Effector memory CD4-positive, alpha-beta T cell (primary cell): ENCODE measurements at places on chromosomes 7 and 10.

- no peak for DNase-seq
Observed at GRCh38 chr7:117872561-117873309, 506 bp downstream of the CTTNBP2 start.

- DNase-seq, result no peak
Observed at GRCh38 chr10:92688927-92689662, 660 bp upstream of the HHEX start.

GRCh38 chr7:97845622-97846203, 26.5 kb downstream of the ASNS start:
- no peak for DNase-seq

GRCh38 chr10:13346283-13347042, 1.6 kb downstream of the SEPHS1 start:
- DNase-seq, result no peak

DNA sequence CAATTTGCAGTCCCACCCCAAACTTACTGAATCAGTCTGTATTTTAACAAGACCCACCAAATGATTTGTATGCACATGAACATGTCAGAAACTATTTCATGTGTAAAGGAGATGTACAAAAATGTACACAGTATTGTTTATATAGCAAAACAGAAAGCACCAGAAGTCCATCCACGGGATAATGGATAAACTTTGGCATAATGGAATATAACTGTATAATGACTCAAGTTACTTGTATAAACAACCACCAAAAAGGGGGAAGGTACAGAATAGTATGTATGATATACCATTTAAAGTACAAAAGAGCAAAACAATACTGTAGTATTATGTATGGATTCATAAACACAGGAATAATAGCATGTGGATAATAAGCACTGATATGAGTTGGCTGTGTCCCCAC, 22.4 kb downstream of the NUP42 start:
- no peak for DNase-seq

DNA sequence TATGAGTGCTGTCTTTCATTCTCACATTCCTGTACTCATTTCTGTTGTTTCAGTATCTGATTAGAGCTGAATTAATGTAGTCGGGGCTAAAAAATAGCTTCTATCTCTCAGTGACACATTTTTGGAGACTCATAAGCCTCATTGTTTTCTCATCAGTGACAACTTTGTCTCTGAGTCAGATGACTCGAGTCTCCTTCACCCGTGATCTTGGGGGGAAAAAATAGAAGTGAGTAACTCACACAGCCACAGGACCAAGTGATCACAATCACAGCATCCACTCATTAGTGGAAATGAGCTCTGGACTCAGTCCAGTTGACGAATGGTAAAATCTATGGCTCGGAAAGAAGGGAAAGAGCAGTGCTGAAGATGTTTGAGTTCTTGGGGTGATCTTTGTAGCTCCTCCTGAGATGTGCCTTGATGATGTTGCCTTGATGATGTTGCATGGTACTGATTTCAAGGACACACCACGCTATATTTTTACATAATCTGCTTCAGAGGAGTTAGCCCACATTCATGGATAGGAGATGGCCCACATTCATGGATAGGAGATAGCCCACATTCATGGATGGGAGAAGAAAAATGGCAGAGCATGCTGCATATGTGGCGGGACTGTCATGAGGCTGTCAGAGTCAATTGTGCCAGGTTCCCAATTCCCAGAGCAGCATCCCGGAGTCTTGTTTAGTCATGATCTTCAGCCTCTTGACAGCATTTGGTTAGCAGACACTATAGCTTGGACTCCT, 214.7 kb downstream of the CELF2 start:
- DNase-seq, result no peak

- no peak for DNase-seq
Observed at GRCh38 chr7:155567646-155568332, 21.4 kb upstream of the CNPY1 start.

GRCh38 chr10:104707602-104708459, 66.7 kb downstream of the SORCS3 start:
- no peak for DNase-seq

DNA sequence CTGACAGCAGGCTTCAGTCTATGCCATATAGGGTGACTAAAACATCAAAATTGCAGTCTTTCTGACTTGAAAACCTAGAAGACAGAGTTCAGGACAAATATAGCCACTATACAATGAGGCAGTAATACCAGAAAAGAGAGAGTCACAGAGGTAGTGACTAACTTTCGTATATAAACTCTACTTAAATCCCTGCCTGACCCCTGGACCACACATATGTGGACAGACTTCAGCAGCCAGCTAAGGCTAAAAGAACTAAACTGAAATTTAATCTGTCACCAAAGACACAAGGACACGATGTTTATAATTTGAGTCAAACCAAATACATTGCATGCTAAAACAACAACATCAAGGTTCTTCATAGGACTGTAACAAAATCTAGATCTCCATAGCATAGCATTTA, 64.6 kb upstream of the MACROH2A2 start:
- DNase-seq, result no peak

DNA sequence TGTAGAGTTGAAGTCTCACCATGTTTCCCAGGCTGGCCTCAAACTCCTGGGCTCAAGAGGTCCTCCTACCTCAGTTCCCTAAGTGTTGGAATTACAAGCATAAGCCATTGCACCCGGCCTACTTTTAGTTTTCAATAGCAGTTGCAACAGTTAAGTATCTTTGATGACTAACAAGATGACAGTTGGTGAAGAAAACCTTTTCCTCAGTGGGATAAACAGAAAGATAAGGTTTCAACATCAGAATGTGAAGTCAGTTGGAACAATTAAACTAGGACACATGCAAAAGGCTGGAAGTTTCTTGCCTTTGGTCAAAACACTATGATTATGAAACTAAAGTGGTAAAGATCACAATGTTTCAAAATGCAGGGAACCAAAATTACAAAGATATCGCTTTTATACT, 169.2 kb downstream of the ZNF438 start:
- no peak for DNase-seq

GRCh38 chr10:52551046-52551445, 221.5 kb downstream of the MBL2 start:
- DNase-seq, result no peak
